Globus pallidus (tissue), 1 donor: ENCODE measurements at places on chromosomes 5 and 9.

GRCh38 chr5:103036601-103037000 is 83.3 kb downstream of the GIN1 start:
- DNase-seq = no peak

GRCh38 chr5:152424501-152424900 is 19.4 kb upstream of the NMUR2 start:
- no peak for DNase-seq

DNA sequence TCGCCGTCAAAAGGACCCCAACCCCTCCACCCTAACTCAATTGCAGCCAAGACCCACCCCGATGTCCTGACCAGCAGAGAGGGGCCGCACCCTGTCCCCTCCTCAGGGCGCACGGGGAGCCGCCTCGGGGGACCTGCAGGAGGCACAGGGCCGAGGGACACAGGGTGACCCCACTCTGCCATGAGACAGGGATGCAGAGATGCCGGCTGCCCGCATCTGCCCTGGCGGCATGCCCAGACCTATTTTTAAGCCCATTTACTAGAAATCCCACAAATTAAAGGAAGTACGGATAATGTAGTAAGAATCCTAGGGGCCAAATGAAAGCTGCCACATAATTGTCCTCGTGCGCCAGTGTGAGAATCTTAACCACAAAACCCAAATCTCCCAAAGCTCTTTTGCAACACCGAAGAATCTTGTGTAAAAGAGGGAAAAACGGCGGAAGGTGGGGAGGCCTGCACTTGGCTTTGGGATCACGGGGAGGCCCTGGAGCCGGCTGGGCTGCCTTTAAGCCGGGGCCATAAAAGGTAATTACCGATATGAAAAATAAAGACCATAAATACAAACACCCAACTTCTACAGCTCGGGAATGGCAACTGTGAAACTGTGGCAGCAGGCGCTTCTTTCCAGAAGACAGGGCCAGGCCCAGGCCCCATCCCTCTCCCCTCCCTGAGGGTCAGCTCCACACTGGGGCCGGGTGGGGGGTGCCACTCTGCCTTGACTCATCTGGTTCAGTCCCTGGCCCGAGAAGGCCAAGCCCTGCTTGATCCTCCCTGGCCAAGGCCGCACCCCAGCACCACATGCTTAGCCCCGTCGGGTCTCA is 35.0 kb downstream of the NACC2 start:
- DNase-seq = no peak

DNA sequence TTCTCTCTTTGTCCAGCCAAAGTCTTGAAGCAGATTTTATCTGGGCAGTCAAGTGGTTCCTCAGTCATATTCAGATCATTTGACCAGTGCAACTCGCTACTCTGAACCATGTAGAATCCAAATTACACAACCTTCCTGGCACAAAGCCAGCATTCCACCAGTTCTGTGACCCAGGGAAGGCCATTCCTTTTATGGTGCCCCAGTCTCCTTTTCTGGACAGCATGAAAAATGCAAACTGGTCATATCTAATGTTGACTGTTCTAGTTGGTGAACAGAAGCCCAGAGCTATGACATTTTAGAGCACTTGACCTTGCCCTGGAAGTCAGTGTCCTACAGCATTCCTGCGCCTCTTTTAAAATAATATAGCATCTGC is 364.6 kb downstream of the BRINP1 start:
- no peak for DNase-seq

DNA sequence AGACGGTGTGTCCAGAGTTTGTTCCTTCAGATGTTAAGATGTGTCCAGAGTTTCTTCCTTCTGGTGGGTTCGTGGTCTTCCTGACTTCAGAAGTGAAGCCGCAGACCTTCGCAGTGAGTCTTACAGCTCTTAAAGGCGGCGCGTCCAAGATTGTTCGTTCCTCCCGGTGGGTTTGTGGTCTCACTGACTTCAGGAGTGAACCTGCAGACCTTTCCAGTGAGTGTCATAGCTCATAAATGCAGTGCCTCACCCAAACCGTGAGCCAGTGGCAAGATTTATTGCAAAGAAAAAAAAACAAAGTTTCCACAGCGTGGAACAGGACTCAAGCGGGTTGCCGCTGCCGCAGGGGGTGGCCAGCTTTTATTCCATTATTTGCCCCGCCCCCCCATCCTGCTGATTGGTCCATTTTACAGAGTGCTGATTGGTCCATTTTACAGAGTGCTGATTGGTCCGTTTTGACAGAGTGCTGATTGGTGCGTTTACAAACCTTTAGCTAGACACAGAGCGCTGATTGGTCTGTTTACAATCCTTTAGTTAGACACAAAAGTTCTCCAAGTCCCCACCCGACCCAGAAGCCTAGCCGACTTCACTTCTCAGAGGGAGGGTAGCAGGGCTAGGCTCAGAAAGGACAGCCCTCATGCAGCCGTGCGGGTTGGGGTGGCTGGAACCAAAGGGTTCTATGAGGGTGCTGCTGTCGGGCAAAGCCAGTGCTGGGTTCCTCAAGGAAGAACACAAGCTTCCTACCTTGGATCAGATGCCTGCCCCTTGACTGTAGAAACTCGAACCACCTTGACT is 9.1 kb upstream of the RNF130 start:
- no peak for DNase-seq

DNA sequence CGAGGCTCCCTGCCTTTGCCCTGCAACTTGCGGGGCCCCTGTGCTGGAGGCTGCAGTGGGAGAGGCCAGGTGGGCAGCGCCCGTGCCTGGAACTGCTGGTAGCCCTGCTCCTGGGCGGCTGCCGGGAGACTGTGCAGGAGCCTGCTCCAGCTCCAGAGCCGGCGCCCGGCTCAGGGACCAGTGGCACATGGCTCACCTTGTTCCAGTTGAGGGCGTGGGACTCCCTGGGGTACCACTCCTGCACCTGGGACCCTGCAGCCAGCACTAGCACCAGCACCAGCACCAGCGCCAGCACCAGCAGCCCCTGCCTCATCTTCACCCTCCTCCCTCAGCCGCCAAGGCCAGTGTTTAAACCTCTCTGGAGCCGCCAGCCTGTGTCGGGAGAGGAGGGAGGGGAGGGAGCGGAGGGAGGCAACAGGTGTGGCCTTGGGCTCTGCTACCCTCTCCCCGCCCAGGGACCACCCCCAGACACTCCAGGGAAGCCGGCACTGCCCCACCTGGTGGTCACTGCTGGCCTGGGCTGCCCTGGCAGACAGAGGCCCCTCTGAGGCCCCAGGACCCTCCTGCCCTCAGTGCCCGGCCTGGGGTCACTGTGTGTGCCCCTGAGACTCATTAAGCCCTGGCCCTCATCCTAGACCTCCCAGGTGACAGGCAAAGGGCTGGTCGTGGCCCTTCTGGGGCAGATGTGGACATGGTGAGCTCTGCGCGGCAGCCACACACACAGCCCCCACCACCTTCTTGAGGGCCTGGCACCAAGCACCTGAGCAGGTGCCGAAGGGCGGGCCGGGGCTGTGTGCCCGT is at the start of gene LCN10:
Gene LCN10, minus strand, starts transcription at position 350 of the 801 bp plus-strand sequence. Its CDS starts 37 bp downstream, at position 313.
- DNase-seq = no peak

- no peak for DNase-seq
Observed at GRCh38 chr5:59760785-59761348, 132.7 kb downstream of the PDE4D start.

DNA sequence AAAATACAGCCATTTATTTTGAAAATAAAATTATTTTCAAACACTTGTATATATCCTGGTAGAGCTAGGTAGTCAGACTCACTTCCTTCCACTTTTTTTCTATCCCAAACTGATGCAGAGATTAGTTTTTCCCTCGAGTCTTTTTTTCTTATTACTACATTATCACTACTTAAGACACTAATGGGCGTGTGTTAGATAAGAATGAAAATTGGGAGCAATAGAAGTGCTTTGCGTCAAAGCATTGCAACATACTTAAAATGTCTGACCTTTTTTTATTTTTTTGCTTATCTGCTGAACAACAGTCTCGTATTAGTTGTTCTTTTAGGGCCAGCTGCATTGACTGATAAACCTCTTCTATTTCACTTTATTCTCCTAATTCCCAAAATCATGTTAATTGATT is 1278.7 kb downstream of the CDH12 start:
- no peak for DNase-seq

GRCh38 chr5:66769030-66769733 is 173.0 kb downstream of the MAST4 start:
- no peak for DNase-seq

- DNase-seq = no peak
Observed at GRCh38 chr9:117827456-117827855, 123.3 kb downstream of the TLR4 start.

DNA sequence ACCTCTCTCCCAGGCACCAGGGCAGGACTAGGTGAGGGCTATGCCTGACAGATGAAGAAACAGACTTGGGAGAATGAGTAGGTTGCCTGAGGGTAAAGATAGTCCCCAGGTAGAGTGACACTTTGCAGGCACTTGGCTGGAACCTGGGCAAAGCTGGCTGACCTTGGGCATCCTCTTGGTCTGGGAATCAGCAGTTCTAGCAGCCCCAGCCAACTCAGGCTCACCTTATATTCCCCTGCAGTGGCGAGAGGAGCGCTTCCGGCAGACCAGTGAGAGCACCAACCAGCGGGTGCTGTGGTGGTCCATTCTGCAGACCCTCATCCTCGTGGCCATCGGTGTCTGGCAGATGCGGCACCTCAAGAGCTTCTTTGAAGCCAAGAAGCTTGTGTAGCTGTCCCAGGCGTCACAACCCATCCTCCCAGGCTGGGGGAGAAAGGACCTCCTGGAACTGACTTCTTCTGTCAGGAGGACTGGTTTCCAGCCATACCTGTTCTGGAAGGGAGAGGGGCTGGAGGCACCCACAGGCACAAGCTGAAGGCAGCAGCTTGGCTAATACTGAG is 3.1 kb downstream of the TMED9 start:
- DNase-seq = no peak

DNA sequence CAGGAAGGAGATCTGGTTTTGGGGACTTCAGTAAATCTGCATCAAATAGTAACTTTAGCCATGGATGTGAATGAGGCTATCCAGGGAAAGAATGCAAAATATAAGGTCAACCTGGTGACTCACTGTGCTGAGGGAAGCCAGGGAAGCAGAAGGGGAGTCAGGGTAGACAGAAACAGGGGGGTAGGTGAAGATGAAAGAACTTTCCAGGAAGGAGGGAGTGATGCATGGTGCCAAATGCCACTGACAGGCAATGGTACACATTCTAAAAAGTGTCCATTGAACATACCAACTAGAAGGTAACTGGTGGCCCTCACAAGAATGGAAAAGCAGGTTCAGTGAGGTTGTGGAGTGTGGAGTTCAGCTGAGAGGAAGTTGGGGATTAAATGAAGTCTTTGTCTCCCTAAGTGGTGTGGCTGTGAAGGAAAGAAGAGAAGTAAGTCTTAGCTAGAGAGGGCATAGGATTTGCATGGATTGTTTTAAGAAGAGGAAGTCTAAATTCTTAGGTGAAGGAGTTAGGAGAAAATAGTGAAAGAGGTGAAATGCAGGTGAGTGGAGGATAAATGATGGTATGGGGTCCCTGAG is 35.5 kb downstream of the PALM2AKAP2 start:
- no peak for DNase-seq

GRCh38 chr5:127505905-127506304 is 11.5 kb upstream of the PRRC1 start:
- no peak for DNase-seq

DNA sequence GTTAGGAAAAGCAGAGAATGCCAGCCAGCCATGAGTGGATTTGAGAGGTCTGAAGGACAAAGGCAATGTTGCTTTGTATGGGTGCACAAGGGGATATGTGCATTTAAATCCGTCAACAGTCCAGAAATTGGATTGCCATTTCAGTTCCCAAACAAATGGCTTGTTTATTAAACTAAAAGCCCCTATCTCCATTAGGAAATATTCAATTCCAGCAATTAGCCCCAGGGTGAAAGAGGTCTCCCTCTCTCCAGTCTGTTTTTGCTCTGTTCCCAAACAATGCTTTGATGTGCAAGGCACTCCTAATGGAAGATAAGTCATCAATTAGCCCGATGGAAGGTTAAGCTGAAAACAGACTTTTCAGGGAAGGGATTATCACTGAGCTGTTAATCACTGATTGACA is 101.3 kb downstream of the C9orf152 start:
- no peak for DNase-seq

DNA sequence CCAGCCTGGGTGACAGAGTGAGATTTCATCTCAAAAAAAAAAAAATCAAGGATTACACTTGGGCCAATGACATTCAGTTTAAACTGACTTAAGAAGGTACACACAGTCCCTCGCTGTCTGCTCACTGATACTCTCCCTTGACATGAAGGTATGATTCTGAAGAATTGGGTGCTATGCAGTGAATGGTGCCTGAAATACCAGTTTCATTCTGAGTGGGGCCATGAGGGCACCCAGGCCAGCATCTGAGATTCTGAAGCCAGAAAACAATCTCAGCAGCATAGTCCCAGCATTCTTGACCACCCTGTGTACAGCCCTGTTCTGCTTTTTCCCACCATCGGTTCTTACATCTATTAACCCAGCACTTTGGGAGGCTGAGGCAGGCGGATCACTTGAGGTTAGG is 7.8 kb upstream of the ZNF354B start:
- no peak for DNase-seq

DNA sequence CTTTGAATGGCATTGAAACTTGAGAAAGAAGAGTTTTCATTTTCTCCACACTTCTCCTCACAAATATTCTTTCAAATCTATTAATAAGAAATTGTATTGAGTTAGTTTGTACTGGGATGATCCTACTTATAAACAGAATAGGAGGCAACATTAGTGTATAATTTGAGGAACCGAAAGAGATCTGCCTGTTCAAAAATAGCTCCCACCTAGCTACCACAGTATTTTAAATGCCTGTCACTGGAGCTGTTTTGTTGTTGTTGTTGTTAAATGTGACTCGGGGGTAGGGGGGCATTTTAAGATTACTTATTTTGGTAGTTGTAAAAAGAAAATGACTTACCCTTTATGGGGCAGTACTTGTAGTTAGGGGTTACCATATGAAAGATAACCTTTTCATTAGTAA is 20.1 kb upstream of the HAPLN1 start:
- no peak for DNase-seq

- DNase-seq = peak; percentile 76
Observed at GRCh38 chr5:138946241-138946623, 71.1 kb upstream of the LRRTM2 start.

DNA sequence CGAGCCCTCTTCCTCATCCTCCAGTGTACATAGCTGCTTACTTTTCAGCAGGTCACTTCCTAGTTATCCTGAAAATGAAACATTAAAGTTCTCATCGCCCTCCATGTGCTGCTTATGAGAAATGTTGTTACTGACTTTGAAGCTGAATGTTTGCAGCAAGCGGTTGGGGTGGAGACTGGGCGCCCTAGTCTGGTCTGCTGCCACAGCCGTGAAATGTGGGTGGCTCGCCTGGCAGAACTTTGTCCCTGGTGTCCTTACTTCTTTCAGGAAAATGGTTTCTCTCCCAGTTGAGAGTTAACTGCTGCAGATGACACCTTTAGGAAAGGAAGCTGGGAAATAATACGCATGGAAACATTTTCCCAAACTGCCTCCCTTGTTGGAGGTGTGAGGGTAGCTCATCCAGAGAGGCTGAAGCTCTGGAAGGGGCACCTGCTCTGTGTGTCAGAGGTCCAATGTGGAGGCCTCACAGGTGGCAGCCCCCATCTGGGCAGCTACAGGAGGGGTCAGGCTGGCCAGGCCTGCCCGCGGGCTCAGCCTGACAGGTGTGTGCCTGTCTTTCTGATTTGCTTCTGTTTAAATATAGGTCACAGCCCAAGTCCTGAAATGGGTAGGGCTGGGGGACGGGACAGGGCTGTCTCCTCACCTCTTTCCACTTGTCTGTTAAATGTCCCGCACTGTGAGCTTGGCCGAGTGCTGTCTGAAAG is 24.0 kb downstream of the TRAF2 start:
- no peak for DNase-seq

- DNase-seq = no peak
Observed at GRCh38 chr9:130654879-130655278, 9.5 kb upstream of the PRDM12 start.

GRCh38 chr5:112210430-112211005 is 208.6 kb downstream of the EPB41L4A start:
- peak; percentile 39 for DNase-seq

- DNase-seq = no peak
Observed at GRCh38 chr5:179876610-179876952, 18.0 kb upstream of the MRNIP start.
